ENCODE measurements at places on chromosomes 13 and 19.
A peak's percentile ranks its signal among the peaks of the same experiment; 100 is the strongest.

DNA sequence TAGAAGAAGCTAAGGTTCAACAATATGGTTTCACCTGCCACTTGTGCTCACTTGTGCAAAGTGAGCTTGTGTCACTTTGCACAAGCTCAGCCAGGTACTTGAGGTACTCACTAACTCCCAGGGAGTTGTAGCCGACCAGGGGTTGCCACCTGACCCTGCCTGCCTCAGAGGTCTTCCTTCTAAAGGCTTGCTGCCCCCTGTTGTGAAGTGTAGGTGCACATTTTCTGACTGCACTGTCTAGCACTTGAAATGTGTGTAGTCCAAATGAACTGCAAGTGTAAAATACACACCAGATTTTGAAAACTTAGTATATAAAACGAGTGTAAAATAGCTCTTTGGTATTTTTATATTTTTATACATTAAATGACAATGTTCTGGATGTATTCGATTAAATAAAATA lies 230.8 kb downstream of the DLEU7 start:
- no peak for DNase-seq

DNA sequence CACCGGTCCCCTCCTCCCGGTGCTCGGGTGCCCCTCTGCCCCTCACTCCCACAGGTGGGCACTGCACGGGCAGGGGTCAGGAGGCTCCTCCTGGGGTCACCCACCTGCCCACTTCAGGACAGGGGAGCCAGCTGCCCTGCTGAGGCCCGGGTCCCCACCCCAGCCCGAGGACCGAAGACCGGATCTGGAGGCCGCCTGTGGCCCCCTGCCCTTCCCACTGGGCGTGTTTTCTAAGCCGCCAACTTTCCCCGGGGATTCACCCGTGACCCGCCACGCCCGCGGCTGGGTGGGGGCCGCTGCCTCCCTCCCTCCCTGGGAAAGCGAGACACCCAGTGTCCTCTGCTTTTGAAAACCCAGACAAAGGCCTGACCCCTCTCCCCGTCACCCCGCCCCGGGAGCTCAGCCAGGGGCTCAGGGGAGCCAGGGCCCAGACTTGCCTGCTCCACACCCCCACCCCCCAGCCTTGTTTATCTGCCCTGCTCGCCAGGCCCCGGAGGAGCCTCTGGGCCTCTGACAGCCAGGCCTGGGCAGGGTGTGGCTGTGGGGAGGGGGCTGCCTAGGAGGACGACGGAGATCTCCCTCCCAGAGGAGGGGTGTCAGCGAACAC lies 1.3 kb downstream of the PALM start:
- DNase-seq = no peak

- no peak for DNase-seq
These were observed 104.1 kb upstream of the ZNF507 start for GRCh38 chr19:32241306-32241705.

- no peak for DNase-seq
These were observed 5.0 kb downstream of the LYL1 start for GRCh38 chr19:13097463-13098258.

DNA sequence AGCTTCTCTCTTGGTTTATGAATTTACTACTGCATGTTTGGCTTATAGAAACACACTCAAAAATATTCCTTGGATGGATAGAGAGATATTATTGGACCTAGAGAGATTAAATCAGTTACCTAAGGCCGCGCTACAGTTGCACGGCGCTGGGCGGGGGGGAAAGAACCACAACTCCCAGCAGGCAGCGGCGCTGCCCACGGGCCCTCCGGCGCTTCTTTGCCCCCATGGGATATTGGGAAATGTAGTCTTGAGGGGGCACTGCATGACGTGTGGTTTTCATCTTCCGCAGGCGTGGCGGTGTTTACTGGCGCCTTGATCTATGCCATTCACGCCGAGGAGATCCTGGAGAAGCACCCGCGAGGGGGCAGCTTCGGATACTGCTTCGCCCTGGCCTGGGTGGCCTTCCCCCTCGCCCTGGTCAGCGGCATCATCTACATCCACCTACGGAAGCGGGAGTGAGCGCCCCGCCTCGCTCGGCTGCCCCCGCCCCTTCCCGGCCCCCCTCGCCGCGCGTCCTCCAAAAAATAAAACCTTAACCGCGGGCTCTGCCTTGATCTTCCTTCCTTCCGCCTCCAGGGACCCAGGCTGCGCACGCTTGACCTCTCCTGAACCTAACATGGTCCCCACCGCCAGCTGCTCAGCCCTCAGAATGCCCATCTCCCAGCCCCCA lies 4.8 kb downstream of the EMP3 start:
- DNase-seq = peak; percentile 94

DNA sequence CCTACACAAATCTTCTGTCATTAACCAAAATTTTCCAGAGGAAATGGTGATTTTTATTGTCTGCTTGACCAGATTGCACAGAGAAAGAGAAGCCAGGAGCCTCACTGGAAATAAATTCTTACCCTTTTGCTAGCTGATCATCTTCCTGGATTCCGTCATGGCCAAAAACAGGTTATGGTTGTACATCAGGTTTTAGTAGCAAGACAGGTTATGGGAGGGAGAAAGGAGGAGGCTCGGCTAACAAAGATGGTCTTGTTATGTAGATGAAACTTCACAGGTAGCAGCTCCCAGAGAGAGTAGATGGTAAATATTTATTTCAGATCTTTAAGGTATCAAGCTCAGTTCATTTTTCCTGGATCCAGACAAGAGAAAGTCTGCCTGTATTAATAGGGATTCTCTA lies 19.7 kb upstream of the CEACAM3 start:
- no peak for DNase-seq

GRCh38 chr13:95226932-95227695 lies 74.1 kb downstream of the ABCC4 start:
- DNase-seq = no peak

- DNase-seq = no peak
These were observed 228.5 kb downstream of the ZIC5 start for GRCh38 chr13:99743094-99743493.

DNA sequence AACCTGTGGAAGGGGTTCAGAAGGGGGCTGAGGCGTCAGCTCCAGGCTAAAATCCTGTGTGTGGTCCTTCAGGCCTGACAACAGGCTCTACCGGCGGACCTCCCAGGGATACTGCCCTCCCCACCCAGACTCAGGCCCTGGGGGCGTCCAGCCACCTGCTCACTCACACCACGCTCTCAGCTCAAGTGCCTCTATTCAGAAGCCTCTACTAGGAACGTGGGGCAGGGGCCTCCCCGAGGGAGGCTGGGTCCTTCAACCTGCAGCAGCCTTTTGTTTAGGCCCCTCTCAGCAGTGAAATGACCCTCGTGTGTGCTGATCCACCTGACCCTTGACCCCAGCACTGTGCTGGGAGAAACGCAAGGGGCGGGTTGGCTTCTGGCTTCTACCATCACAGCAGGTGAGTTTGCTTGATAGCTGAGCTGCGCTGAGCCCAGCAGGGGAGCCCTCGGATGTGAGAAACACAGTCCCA lies 10.6 kb downstream of the PLPP2 start:
- DNase-seq = no peak

DNA sequence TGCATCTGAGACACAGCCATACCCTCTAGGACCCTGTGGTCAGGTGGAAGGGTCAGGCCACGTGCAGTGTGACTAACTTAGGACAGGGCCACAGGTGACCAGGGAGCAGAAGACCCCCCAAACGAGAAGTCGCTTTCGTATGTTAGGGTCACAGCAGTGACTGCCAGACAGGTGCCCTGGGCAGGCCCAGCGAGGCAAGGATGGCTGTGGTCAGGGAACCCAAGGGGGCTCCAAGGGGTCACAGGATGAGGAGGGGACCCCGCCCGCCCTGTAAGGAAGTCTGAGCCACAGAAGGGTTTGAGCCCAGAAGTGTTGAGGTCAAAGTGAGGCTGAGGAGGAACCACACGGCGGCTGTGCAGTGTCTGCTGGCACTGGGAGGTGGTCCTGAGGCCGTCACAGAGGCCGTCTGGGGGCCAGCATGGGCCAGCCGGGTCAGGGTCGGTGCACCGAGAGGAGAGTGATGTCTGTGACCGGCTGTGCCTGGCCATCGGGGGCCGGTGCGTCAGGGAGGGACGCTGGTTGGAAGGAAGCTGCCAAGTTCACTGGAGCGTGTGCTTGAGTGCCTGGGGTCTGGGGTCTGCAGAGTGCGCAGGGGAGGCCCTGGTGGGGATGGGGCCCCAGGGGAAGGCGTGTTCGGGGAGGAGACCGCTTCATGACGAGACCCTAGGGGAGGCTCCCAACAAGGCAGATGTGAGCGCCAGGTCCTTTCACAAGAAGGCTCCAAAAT lies 24.8 kb upstream of the TMEM255B start:
- no peak for DNase-seq

GRCh38 chr13:23736541-23736940 lies 152.7 kb downstream of the MIPEP start:
- no peak for DNase-seq

DNA sequence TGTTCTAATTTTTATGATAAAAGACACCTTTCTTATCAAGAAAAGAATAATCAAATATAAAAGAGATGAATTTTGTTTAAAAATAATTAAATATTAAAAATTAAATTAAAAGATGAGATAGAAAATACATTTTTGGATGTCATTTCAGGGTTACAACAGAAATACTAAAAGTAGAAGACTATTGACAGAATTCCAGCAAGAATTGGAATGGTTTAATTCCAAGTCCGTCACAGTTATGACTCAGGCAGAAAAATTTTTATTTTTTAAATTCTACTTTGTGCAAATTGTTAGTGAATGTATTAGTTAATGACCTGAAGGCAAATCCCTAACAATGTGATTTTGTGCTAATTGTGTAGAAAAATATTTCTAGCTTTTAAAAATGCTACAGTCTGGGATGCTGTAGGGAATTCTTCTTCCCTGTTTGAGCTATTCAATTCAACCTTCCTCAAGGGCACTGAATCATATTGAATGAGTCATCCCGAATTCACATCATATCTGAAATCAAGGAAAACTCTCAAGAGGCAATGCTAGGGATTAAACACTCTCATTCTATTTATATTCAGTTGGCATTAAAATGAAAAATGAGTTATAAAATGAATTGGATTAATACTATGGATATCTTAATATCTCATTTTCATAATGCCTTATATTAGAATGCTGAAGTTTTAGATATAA lies 633.5 kb upstream of the ATXN8OS start:
- no peak for DNase-seq

- DNase-seq = no peak
These were observed 54.6 kb downstream of the ARHGAP35 start for GRCh38 chr19:46915386-46915785.

GRCh38 chr19:6556043-6556449 lies 25.2 kb downstream of the TNFSF9 start:
- no peak for DNase-seq

DNA sequence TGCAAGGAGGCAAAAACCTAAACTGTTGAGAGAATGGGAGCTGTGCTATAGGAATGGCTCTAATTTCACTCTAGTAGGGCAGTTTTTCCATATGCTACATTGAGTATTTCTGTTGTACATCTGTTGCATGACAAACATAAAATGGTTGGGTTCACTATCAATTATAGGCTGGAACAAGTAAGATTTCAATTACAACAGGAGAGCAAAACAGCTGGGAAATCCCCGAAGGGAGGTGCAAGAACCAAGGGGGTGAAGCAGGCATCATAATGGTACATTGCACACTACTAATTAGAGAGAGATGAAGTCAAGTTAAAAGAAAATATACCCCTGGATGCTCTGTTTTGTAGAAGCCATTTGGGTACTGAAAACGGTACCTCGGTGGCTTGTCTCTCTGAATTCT lies 389.5 kb downstream of the PCDH9 start:
- no peak for DNase-seq

DNA sequence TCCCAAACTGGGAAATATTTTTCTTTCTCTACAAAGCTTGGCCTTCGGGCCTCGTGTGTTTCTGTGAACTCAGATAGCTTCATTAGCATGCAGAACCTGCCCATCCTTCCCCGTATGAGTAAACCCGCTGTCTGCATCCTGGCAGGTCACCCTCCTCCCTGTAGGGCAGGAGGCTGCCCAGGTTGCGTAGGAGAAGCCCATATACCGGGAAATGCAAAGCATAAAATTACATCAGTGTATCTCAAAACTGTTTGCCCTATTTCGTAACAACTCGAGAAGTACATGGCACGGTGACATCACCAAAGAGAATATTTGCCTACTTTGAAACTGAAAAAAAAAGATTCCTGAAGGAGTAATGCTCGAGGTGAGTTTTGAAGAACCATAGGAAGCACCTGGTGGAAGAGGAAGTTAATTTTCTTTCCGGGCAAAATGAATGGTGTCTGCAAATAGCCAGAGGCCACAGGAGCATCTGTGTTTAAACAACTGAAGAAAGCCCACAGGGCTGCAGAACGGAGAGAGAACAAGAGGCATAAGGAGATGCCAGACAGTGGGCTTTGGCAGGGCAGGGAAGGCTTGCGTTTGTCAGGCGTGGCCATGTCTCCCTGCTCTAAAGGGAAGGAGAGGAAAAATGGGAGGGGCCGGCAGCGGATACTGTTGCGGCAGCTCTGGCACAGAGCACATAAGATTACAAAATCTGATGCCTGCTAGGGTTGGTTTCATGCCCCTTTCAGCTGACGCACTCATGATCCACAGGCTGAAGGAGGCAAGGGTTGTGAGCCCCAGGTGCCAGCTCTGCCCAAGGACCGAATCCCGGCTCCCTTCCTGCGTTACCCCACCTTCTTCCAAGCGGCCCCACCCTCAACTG lies 81.4 kb downstream of the IRS2 start:
- DNase-seq = peak; percentile 26

DNA sequence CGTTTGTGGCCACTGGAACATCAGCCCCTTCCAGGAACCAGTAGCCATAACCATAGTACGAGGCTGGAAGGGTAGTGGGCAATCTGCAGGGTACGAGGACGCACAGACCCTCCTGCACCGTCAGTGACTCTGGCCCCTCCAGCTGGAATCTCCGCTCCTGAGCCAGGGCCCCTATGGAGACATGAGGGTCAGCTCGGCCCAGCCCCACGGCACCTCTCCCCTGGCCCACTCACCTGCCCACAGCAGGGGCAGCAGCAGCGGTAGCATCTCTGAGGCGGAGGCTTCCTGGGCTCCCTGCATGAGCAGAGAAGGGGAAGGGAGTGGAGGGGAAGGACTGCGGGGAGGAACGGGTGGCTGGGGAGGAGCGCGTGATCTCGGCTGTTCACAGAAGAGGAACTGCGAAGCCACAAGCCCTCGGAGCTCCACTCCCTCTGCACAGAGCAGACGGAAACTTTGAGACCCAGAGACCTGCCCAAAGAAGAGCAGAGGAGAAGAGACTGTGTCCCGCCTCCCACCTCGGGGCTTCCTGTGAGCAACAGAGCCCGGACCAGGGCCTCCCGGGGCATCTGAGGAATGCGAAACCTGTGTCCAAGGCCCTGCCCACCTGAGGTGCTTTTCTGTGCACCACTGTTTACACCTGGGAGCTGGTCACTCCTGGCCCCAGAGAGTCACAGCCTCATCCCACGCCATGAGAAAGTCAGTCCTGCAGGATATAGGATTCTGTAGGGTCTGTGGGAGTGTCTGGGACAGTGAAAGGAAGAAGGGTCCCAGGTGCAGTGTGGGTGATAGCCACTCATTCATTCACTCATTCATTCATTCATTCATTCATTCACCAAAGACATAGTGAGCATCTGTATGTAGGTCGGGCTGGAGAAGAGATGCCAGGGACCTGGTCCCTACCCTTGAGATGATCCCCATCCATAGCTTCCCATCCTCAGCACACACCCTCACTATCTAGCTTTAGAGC lies at the start of gene SIGLEC6:
TSS of gene SIGLEC6 (minus strand) at position 322 of the 967 bp plus-strand sequence. CDS start at position 300, 22 bp downstream.
- DNase-seq = peak; percentile 77

GRCh38 chr19:11025997-11026396 lies 63.3 kb upstream of the LDLR start:
- no peak for DNase-seq

Data from Caco-2 (cell line).